ENCODE measurements at places on chromosomes 7 and 10. TPM values are rescaled to one million over a fixed set of nuclear protein-coding genes. Genes with fewer than 3 reads are reported as not detected.
A peak's percentile ranks its signal among the peaks of the same experiment; 100 is the strongest.

Gene GCK
- total RNA-seq: not detected

DNA sequence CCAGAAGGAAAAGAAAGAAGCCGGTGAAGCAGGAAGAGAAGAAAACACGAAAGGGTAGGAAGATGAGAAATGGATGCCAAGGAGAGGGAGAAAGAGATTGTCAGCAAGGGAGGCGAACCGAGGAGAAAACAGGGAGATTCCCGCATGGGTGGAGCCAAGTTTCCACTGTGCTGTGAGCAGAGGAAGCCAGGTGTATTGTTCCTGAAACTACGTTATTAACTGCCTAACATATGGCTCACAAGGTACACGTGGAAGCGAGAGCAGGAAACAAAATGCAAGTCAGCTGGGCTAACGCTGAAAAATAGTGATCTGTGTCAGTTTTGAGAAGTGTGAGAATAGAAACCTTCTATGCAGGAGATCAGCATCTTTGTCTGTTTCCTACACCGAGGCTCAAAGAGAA, 20.4 kb upstream of the HIPK2 start:
- no peak for DNase-seq

- peak; percentile 9 for DNase-seq
Observed at GRCh38 chr7:11567571-11567970, 264.4 kb downstream of the THSD7A start.

GRCh38 chr7:70480927-70481569, 650.9 kb upstream of the GALNT17 start:
- no peak for DNase-seq

DNA sequence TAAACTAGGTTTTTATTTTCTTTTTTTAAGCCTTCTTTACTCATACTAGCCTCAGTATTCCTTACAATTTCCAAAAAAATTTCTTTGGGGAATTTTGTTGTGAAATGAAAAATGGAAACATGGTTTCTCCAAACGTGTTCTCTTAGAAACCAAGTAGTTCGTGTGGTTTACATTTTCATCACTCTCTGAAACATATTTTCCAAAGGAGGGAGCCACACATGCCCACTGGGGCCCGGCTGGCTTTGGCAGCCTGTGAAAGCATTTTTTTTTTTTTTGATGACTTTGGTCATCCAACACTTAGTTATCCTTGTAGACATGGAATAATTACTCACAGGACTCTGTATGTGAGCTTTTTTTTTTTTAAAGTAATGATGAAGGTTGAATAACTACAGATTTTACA, 169.6 kb downstream of the C7orf25 start:
- DNase-seq: no peak

- no peak for DNase-seq
Observed at GRCh38 chr7:122790591-122790990, 87.9 kb upstream of the RNF148 start.

- DNase-seq: peak; percentile 35
Observed at GRCh38 chr7:121544238-121544637, 148.1 kb upstream of the FAM3C start.

- DNase-seq: no peak
Observed at GRCh38 chr10:118963341-118963740, 66.2 kb upstream of the NANOS1 start.

GRCh38 chr10:97534746-97535367, 36.1 kb downstream of the UBTD1 start:
- peak; percentile 42 for DNase-seq

- no peak for DNase-seq
Observed at GRCh38 chr7:145876376-145876775, 240.2 kb upstream of the CNTNAP2 start.

DNA sequence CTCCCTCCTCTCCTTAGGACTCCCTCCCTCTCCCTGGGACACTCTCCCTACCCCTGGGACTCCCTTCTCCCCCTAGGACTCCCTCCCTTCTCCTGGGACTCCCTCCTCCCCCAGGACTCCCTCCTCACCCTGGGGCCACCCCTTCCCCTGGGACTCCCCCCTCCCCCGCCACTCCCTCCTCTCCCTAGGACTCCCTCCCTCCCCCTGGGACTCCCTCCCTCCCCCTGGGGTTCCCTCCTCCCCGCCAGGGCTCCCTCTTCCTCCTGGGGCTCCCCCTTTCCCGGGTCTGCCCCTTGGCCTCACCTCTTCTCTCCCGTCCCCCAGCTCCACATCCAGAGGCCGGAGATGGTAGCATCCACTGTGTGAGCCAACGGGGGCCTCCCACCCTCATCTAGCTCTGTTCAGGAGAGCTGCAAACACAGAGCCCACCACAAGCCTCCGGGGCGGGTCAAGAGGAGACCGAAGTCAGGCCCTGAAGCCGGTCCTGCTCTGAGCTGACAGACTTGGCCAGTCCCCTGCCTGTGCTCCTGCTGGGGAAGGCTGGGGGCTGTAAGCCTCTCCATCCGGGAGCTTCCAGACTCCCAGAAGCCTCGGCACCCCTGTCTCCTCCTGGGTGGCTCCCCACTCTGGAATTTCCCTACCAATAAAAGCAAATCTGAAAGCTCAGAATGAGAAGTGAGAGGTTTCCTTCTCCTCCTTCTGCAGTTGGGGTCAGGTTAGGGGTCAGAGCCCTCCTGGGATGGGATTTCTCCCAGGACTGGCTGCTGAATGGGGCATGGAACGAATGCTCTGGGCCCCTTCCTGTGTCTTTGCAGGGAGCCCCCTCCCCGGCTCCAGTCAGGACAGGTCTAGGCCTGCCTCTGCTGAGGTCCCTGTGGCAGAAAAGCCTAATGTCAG, 1.4 kb upstream of the MUC17 start:
- no peak for DNase-seq

DNA sequence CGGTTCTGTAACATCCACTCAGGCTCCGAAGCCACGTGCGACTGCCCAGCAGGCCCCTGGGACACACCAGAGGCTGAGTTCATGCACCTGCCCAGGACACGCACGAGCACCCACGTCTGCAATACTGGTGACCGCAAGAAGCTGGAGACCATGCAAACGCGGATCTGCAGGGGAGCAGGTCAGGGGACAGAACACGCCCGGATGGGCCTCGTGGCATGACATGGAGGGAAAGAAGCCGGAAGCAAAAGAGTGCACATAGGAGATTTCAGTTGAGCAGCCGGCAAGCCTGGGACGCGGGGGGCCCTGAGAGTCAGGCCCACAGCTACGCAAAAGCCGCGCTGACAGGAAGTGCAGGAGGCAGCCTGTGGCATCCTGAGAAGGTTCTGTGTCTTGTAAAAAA, 73.7 kb downstream of the FOXL3 start:
- no peak for DNase-seq

DNA sequence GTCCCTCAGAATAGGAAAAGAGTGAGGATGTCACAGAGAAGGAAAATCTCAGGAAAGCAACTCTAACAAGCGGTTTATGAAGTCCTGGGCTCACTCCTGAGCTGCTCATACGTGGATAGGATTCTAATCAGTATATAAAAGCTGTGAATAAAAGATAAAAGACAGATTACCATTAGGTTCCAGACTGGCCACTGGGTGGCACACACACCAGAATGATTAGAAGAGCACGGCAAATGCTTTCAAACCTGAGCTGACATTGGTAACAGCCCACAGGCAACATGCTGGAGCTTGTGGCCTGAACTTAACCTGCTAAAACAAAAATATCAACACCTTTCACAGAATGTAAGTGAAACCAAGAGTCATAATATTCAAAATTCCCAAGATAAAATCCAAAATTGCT, 370.8 kb downstream of the GRID1 start:
- peak; percentile 43 for DNase-seq

Measured in PC-3 (cell line).